ENCODE measurements at places on chromosomes 1 and 21. TPM values are rescaled to one million over a fixed set of nuclear protein-coding genes. Genes with fewer than 3 reads are reported as not detected.

The CD1E gene
- not detected for total RNA-seq

The CXADR gene
- total RNA-seq: 21.6 TPM

The GPR52 gene
- total RNA-seq: 0.34 TPM

The CRYBG2 gene
- 10.5 TPM for total RNA-seq

The CPTP gene
- total RNA-seq: 16.3 TPM

The SPRR2A gene
- not detected for total RNA-seq
